ENCODE measurements at places on chromosomes 6 and 20.
A peak's percentile ranks its signal among the peaks of the same experiment; 100 is the strongest.

- DNase-seq, result peak; percentile 68
Observed at GRCh38 chr6:125869427-125869826, 78.7 kb downstream of the NCOA7 start.

DNA sequence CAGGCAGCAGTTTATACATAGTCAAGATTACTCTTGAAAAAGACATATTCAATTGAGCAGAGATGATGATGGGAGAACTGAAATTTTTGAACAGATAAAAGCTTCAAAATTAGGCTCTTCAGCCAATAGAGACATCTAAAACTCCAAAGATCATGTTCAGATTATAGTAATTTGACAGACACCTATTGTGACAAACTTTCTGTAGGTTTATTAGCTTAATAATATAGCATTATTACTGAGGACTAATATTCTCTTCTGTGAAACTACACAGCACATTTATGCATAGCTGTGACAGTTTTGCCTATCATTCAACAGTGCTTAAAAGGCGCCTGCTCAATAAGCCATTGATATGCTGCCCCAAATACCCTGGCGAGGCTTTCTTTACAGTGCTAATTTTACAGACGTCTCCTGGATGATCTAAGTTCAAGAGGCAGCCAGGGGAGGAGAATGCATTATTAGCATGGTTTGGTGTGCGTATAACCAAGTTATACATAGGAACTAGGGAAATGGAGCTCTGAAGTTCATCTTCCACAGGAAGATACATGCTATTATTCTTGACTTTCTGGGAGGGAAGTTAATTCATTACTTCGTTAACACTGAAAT lies 21.5 kb downstream of the PLAGL1 start:
- no peak for DNase-seq

DNA sequence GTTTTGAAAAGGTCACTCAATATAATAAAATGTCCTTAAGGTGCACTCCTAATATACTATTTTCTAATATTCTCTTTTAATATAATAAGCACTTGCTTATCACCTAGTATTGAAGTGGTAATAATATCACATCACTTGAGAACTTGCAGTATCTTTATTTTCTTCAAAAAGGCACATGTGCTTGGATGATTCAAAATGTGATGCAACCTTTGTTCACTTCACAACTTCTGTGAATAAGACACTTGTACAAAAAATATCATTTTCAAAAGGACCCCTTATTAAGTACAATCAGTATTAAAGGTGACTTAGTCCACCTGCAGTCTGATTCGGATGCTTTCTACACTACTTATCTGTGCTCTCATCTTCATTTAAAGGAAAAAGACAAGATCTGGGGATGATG lies 3.4 kb downstream of the PRELID3B start:
- DNase-seq, result no peak

DNA sequence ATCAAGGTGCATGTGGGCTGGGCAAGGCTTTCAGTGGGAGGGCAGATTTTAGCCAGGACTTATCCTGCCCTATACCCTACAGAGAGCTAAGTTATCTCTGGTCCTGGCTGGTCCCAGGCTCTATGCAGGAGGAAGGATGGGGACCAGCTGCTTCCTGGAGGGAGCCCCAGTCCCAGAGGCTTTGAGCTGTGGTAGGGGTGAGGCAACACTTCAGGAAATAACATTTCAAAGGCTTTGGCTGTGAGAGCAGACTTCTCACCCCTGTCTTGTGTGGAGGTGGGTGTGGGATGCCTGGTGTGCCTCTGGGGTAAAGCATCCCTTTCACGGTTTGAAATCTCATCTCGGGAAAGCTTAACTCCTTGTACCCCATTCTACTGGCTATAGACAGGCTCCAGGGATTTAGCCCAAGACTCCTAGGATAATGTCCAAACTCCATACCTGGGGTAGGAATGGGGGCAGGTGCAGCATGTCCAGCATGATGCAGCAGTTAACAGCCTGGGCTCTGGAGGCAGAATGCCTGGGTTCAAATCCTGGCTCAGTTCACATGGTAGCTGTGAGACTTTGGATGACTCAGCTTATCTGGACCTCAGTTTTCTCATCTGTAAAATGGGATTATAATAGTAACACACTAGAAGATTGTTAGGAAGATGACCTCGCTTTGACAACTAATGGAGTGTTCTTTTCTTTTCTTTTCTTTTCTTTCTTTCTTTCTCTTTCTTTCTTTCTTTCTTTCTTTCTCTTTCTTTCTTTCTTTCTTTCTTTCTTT lies 27.5 kb upstream of the SIRPA start:
- DNase-seq, result no peak

- no peak for DNase-seq
Observed at GRCh38 chr20:24370911-24371695, 98.3 kb upstream of the SYNDIG1 start.

DNA sequence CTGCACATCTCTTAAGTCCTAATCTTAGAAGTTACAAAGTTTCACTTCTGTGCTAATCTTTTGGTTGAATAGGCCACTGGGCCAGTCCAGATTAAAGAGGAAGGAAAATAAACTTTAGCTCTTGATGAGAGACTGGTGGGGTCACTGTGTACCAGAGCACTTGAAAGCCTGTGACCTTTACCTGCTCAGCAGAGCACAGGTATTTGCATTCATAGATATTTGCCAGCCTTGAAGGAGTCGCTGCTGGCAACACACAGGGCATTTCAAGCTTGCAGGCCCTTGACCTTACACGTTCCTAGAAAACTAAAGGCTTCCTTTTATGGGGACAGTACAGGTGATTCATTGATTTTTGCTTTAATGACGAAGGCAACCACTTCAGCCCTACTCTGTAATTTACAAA lies 108.4 kb upstream of the SLC22A23 start:
- DNase-seq, result no peak

Measured in right cardiac atrium (tissue), 5 donors.